ENCODE measurements at places on chromosomes 2 and 18.

- DNase-seq: no peak
Measured at GRCh38 chr2:230319211-230319862, 7.7 kb upstream of the SP140L start.

DNA sequence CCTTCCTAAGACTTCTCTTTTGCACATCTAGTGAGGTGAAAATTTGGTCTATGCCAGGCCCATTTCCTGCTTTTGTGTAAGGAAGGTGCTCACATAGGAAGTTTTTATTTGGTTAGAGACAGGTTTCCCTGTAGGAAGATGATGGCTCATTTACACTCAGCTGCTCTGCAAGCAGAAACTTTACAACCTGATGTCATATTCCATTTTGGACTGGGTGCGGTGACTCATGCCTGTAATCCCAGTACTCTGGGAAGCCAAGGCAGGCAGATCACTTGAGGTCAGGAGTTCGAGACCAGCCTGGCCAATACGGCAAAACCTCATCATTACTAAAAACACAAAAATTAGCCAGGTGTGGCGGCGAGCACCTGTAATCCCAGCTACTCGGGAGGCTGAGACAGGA lies 35.8 kb downstream of the CASP10 start:
- DNase-seq: no peak

DNA sequence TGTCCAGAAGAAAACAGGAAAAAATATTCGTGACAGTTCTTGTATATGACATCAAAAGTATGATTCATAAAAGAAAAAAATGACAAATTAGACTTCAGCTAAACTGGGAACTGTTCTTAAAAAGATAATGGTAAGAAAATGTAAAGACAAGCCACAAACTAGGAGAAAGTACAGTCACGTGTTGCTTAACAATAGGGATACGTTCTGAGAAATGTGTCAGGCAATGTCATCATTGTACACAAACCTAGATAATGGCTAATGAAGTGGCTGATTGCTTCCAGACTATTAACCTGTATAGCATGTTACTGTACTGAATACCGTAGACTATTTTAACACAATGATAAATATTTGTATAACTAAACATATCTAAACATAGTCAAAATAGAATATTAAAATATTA lies 35.9 kb upstream of the CTIF start:
- no peak for DNase-seq

DNA sequence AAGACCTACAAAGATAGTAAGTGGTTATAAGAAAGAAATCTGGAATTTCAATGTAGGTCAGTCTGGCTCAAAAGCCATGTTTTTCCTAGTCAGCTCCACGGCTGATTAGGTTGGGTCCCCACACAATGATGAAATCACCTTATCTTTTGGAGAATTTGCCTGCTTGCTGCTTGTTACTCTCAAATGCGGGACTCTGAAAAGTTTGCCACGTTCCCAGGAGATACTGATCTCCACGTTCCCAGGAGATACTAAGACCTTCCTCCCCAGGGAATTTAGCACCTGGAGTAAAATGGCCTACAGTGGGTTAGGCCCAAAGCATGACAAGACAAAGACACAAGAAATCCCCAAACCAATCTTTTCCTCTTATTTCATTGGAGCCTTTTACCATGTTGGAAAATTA lies 449.6 kb downstream of the TNS1 start:
- no peak for DNase-seq
